ENCODE measurements at places on chromosomes 2 and 18.

DNA sequence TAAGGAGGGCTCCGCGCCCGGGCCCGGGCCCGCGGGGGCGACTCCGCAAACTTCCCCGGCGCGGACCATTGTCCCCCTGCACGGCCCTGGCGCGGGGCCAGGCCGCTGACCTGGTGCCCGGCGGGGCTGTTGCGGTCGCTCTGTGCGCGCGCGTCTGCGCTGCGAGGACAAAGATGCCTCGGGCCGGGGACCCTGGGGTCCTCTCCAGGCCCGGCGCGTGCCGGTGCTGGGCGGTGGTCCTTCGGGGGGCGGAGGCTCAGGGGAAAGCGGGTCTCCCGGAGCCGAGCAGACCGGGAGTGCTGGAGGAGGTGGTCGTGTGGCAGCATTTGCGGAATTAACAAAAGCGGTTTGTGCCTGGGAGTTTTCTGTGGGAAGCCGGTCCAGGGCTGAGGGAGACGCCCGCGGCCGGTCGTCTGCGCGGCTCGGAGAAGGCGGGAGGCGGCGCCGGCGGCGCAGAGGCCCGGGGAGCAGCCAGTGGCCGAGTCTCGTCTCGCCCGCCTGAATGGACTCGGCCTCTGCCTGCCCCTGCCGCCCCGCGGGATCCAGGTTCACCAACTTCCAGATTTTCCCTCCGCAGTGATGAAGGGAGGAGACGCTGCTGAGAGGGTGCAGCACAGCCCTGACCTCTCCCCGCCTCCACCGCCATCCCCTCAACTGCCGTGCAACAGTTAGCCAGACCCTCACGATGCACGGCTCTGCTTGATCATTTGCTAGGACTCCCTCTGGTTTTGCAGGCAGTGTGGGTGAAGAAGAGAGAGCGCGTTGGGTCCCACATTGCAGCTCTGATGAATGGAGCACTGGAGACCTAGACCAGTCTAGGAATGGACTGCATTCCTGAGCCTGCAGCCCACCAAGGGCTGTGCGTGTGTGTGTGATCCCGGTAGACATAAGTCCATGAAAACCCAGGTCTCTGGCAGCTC is 705 bp downstream of the EFR3B start:
- peak; percentile 20 for DNase-seq

DNA sequence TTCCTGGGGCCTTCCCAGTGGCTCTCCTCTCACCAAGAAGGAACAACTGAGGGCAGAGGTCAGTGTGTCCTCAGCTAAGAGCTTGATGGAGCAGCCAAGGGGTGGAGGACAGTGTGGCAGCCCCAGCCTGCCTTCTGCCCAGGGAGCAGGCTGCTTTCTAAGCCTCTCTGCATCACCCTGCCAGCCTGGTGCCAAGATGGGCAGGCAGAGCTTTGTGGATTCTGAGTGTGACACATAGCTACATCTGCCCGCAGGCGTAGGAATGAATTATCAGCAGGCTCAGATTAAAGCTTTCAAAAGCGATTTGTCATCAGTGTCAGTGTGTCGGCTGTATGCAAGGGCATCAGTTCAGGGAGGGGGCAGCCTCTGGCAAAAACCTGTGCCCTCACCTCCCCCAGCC is 8.7 kb downstream of the MAL start:
- no peak for DNase-seq

DNA sequence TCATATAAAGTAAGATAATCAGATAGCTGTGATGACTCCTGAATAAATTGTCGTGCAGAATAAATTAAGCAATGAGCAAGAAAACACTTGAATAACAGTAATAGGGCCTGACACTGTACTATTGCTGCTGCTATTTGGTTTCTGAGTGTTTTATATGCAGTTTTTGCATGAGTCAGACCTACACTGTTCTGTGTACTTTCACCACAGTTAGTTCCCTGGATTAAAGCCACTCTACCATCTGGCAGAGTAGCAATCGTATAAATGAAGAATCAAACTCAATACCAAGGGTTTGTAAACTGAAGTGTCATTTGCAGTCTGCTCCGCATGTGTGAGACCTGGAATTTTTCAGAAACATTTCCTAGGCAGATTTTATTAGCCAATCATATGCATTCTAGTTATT is 398.6 kb upstream of the CDH7 start:
- DNase-seq = no peak

- DNase-seq = no peak
Observed at GRCh38 chr2:71669628-71670429, 216.5 kb downstream of the DYSF start.

GRCh38 chr18:50410894-50411293 is 36.0 kb downstream of the SKA1 start:
- no peak for DNase-seq

- peak; percentile 55 for DNase-seq
Observed at GRCh38 chr2:202278036-202278760, 12.6 kb downstream of the NOP58 start.

DNA sequence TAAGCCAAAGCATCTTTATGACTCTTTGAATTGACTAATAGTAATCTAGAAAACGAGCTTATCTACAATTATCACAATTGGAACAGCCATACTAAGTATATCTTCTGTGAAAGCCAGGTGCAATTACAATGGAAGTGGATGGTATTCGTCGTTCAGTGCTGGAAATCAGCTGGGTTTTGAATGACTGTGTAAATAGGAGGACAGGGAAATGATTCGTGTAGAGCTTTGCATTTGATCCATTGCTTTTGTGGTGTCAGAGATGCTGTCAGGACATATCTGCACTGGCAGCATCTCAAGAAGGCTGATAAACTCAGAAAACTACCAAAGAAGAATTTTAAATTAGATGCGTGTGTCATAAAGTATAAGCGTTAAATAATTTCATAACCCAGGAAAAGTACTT is 187.1 kb downstream of the ZNF407 start:
- no peak for DNase-seq

DNA sequence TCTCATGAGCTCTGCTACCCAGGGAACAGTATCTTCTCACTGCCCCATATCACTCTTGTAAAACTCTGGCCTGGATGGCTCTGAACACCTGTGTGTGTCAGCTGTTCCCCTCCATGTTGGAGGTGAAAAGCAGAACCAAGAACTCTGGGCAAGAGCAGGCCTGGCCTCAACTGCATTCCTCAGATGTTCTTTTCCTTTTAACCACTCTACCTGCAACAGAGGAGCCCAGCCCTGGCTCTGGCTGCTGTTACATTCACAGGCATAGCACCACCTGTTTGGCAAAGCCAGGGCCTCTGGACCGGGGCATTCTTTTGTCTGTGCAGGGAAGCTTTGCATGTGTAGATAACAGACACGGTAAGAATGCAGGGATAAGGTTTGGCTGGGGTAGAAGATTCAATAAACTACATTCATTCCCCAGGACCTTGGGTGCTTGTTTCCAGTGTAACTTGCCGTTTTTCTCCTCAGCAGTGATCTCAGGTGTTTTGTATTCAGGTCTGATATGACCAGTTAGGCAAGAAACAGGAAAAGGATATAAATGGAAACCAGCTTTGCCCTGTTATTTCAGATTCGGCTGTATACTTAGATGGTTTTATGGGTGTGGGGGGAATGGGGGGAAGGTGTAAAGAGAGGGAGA is 95.1 kb downstream of the SPTBN1 start:
- DNase-seq = no peak

GRCh38 chr2:147506889-147507288 is 337.9 kb upstream of the ACVR2A start:
- no peak for DNase-seq

DNA sequence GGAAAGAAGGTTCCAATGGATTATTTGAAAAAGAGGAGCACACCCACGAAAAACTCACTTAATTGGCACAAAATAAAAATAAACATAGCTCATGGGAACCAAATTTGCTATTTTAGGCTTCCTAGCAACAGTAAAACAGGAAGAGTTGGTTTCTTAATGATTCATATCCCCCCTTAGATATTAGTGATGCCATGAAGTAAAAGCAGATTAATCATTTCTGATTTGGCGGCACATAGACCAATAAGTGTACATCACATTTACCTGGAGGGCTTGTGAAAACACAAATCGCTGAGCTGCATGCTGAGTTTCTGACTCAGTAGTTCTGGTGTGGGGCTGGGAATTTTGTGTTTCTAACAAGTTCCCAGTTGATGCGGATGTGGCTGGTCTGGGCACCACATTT is 260.4 kb downstream of the SLC4A3 start:
- no peak for DNase-seq

DNA sequence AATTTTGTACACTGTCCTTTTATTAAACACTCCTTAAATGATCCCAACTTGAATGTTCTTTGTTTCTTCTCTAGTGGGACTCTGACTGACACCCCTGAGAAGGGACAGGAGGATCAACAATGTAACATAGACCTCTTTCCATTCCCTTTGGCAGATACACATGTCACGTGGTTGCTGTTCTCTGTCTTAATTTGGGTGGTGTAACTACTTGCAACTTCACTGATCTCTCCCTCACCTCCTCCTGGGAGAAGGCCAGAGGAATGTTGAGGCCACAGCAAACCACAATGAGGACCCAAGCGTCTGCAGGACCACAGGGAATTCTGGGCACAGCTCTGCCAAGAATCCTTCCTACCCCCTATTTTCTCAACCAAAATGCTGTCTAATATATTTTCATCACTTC is 205.6 kb downstream of the RTP5 start:
- DNase-seq = no peak

DNA sequence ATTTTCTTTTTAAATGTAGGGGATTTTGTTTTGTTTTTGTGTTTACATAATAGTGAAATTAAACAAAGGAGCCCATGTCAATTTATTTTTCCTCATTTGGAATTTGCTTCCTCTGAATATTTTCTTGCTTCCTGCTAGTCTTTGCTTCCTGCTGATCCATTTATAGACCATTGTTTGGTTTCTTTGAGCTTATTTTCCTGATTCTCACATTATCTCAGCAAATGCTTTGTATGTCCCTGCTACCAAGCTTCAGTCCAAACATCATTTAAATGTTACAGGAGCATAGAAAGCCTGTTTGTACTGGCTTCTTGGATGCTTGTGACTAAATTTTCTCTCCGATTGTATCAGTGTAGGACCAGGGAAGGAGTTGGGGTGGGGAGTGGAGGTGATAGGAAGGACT is 127.3 kb upstream of the IL1R2 start:
- DNase-seq = no peak

GRCh38 chr2:18435426-18436037 is 124.9 kb downstream of the RDH14 start:
- DNase-seq = peak; percentile 35

GRCh38 chr18:29960539-29960938 is 1082.0 kb downstream of the DSC3 start:
- no peak for DNase-seq

All from inflammatory macrophage treated with lipopolysaccharide for 4 hours (primary cell).